ENCODE measurements at places on chromosomes 6 and 20. TPM values are rescaled to one million over a fixed set of nuclear protein-coding genes. Genes with fewer than 3 reads are reported as not detected.

DNA sequence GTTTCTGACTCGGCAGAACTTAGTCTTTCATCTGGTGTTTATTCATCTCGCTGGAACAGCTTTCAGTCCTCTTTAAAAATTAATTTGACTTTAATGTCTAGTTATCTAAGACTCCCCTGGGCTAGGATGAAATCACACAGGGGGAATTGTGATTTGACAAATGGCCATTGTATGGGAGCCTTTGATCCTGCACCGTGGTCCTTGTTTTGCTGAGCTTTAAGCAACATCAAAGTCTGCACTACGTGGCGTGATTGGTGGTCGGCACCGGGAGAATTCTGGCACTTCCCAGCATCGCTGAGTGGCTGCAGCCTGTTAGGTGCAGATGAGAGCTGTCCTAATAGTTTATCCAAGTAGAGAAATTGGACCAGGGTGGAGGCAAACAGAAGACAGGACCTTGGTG lies 146.9 kb downstream of the TBC1D7 start:
- no peak for DNase-seq

- DNase-seq, result peak; percentile 82
Observed at GRCh38 chr20:11267131-11267761, 593.4 kb upstream of the JAG1 start.

GRCh38 chr20:12610871-12611270 lies 397.9 kb upstream of the SPTLC3 start:
- DNase-seq, result no peak

DNA sequence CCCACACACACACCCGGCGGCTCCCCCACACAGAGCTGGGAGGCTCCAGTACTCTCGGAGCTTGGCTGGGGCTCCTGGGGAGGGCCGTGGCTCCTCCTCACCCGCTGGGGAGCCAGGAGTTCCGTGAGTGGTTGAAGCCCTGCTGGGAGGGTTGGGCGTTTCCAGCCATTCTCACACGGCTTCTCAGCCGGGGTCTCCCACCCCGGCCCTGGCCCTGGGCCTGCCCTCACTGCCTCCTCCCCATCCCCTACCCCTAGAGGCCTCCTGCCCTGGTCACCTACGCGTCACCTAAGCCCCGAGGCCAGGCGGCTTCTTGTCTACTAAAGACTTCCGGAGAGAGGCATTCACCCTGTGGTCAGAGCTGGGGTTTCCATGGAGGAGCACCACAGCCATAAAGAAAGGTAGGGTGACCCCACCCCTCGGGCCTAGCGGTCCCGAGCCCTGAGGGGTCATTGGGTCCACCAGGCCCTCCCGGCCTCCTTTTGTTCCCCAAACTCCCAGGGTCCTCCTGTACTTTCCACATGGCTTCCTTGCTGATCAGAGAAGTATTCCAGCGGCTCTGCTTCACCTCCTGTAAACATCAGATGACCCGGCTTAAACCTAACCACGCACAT lies 99.3 kb downstream of the TTLL2 start:
- no peak for DNase-seq

- no peak for DNase-seq
Observed at GRCh38 chr6:10687582-10687981, 6.8 kb downstream of the C6orf52 start.

DNA sequence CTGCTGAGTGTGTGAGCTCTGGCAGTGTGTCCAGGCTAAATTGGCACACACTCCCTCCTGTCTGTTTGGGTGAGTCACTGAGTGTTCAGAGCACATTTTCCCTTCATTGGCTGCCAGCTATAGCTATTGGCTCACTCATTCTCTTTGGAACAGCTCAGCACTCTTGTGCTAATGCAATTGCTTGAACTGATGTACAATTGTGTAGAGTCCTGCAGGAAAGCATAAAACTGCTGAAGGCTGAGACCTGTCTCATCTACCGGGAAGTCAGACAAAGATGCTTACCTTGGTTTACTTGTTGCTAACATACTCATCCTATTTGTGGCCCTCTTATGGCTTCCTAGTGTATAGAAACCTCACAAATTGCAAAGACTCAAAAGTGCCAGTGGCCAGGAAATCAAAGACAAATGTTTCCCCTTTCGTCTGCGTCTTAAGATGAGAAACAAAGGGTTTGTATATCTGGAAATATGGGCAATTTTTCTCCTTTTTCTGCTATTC lies 351.0 kb downstream of the BCKDHB start:
- no peak for DNase-seq

DNA sequence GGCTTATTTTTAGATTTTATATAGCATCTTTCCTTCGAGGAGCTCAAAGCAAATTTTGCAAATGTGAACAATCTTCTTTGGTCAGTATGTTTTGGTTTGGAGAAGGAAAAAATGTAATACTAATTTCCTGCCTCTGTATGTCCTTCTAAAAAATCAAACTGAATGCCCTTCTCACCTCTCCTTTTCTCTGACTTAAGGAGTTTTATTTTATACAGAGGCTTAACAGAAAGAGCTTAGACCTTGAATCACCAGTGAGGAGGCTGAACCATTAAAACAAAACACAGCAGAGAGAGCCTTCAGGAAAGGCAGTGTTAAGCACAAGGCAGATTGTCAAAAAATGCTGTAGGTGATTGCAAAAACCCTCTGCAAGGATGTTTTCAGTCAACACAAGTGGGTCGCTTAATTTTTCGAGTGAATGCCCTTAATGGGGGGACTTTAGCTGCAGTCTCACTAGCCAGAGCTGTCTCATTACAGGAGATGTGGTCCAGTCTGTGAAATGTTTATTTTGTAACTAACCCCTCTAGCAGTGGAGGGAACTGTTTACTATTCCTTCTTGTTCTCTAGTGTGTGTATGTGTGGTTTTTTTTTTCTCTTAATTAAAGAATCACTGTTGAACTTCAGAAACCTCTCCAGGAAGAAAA lies 481.3 kb upstream of the CITED2 start:
- no peak for DNase-seq

DNA sequence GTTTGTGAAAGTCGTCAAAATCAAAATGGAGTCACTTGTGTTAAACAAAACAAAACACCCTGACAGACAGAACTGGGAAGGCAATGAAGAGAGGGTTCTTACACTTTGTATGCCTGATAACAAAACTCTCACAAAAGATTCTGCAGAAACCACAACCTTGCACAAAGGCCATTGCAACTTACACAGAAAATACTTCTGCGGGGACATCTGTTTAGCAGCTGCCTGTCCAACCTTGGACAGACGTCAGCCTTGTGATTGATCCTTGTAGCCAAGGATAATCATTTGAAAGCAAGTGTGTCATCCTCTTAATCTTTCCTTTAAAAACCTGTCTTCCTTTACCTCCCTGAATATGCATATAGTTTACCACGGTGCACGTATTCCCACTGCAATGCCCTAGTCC lies 17.0 kb upstream of the SLC22A3 start:
- no peak for DNase-seq

GRCh38 chr6:129189266-129189665 lies 306.3 kb downstream of the LAMA2 start:
- no peak for DNase-seq

DNA sequence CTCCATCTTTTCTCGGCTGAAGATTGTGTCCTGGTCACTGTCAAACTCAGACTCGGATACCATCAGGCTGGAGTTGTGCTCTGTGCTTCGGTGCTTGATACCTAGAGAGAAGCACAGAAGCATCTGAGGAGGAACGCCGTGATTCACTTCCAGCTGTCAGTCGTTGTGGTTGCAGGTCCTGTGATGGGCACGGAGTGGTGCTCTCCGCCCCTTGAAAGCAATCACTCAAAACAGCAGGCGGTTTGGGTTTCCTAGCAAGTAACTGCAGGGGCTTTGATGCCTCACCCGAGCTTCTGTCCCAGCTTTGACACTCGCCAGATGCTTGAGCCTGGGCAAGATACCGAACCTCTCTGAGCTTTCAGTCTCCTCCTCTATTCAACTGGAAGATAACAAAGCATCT lies 52.5 kb downstream of the ALDH5A1 start:
- DNase-seq, result no peak

GRCh38 chr6:42292004-42292740 lies 74.5 kb upstream of the MRPS10 start:
- peak; percentile 45 for DNase-seq

DNA sequence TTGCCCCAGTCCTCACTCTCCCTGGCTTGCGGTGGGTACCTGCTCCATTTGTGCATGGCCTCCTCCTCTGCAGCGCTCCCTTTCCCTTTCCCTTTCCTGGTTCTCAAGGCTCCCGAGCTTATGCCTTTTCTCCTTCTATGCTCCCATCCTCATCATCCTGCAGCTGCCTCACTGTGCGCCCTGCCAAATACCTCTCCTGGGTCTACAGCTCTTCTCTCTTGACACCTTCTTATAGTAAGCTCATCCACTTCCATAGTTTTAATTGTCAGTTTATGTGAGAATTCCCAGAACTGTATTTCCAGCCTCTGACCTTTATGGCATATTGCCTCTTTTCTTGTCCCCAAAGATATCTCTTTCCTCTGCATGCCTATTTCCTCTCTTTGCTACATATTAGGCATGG lies 5.9 kb downstream of the ADGRF5 start:
- no peak for DNase-seq

Gene KCNK5
- total RNA-seq, result 31.8 TPM

Gene UNC5CL
- 1.1 TPM for total RNA-seq

Gene FAM120B
- 6.9 TPM for total RNA-seq

Gene DZANK1
- total RNA-seq, result 0.83 TPM

Gene ATP9A
- 55.1 TPM for total RNA-seq

Gene CDH26
- total RNA-seq, result 0.13 TPM
